ENCODE measurements at places on chromosomes 2 and 18.

DNA sequence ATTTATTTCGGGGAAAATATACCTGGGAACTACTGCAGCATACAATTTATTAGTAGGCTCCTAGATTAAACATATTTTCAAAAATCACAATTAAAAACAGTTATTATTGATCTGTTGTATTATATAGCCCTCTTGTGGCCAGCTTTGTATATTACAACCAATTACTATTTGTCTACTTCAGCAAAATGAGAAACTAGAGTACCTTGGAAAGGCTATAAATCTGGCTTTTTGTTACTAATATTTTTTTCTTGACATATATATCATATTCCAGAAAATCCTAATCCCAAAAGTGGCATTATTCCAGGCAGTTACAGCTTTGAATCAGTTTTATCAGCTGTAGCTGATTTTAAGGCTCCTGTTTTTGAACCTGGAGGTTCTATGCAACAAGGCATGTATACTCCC, 101.2 kb downstream of the UBR3 start:
- DNase-seq, result peak; percentile 16

DNA sequence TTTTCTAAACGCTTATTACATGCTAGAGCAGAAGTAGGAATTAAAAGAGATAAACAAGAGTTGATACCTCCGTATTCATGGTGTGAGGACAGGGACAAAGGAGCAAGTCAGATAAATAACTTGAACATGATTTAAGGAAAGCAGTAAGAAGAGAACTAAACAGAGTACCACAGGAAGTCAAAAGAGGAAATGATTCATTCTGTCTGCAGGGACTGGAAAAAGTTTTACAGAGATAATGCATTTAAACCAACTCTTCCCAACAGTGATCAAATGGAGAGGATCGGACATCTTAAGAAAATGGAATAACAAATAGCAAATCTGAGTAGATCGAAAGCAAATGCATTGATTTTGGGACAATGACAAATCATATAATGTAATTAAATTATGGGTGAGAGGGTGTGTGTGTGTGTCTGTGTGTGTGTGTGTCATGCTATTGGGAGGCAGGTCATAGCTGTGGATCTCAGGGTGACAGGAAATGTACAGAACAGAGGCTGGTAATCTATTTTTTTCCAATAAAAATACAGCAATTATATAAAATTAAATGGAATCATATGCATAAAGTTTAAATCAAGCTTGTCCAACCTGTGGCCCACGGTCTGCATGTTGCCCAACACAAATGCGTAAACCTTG, 113.4 kb downstream of the MC4R start:
- no peak for DNase-seq

DNA sequence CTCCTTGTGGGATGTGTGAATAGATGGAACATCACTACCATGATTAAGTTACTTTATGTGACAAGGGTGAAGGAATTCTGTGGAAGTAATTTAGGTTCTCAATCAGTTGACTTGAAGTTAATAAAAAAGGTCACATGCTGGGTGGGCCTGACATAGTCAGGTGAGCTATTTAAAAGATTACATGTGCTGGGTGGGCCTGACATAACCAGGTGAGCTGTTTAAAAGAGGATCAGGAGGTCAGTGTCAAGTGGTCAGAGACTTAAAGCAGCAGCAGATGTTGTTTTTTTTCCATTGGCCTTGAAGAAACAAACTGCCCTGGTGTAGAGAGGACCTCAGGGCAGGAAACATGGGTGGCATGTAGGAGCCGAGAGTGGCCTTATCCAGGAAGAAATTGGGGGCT, 3.3 kb downstream of the IL1R2 start:
- DNase-seq, result no peak

- no peak for DNase-seq
Observed at GRCh38 chr2:27255660-27256059, 7.2 kb downstream of the SLC30A3 start.

DNA sequence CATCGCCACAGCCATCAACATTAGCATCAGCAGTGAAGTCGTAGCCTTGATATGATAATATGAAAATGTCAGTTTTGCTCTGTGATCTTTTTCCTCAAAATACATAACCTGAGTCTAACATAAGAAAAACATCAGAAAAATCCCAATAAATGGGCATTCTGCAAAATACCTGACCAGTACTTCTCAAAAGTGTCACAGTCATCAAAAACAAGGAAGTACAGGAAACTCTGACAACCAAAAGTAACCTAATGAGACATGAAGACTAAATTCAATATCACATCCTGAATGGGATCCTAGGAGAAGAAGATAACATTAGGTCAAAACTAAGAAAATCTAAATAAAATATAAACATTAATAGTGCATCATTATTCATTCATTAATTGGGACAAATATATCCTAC, 1731.0 kb downstream of the SUCLG1 start:
- DNase-seq, result no peak

GRCh38 chr2:214808981-214809750, at the start of gene BARD1:
Gene BARD1 (minus strand): TSS chr2:214809683. CDS start chr2:214809569, 114 bp downstream.
- DNase-seq, result peak; percentile 52

DNA sequence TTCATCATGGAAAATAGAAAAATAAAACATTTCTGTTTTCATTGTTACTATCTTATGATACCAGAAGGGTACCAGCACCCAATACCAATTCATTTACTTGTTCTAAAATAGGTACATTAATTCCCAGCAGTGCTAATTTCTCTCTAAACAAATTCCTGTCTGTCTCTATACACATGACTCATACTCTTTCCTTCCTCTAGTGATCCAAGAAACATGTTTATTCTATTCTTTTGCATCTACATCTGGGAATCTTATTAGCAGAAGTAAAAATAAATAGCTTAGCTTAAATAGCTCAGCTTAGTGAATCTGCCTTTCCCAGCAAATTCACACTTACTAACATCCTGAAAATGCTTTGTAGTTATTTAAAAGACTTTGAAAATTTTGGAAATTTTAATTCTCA, 84.5 kb upstream of the MAPRE2 start:
- no peak for DNase-seq

DNA sequence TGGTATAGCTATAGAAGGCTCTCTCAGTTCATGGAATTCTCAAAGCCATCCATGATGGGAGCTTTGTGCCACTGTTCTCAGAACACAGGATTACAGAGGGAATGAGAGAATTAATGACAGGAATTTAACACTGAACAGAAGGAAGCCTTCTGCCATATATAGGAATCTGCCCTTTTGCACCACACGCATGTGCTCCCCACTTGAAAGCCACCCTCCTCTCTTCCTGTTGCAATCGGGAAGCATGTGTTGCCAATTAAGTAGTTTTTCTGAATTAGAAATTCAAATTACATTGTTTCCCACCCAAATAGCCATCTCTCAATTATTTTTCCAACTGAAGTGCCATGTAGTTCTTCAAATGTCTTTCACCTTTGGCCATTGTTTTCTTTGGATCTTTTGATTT, 71.3 kb downstream of the C1D start:
- no peak for DNase-seq

GRCh38 chr2:175872721-175873120, 129.3 kb downstream of the LNPK start:
- no peak for DNase-seq

- no peak for DNase-seq
Observed at GRCh38 chr2:43050866-43051265, 175.5 kb downstream of the ZFP36L2 start.

GRCh38 chr18:47420130-47420529, 168.7 kb upstream of the SKOR2 start:
- peak; percentile 35 for DNase-seq

DNA sequence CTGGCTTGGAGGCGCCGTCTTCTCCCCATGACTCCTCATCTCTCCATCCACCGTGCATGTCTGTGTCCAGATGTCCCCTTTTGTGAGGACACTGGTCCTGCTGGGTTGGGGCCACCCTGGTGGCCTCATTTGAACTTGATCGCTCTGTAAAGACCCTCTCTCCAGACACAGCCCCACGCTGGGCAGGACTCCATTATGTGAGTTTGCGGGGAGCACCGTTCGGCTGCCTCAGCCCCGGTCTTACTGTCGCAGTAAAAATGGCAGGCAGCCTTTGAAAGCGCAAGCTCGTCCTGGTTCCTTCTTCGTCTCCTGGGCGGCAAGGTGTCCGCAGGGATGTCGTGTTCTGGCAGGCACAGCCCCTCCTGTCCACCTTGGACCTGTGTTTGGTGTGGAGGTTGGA, 17.7 kb downstream of the NFATC1 start:
- DNase-seq, result no peak

- no peak for DNase-seq
Observed at GRCh38 chr18:73409242-73409641, 541.5 kb upstream of the NETO1 start.

GRCh38 chr18:61847164-61847791, 45.5 kb downstream of the RNF152 start:
- no peak for DNase-seq

DNA sequence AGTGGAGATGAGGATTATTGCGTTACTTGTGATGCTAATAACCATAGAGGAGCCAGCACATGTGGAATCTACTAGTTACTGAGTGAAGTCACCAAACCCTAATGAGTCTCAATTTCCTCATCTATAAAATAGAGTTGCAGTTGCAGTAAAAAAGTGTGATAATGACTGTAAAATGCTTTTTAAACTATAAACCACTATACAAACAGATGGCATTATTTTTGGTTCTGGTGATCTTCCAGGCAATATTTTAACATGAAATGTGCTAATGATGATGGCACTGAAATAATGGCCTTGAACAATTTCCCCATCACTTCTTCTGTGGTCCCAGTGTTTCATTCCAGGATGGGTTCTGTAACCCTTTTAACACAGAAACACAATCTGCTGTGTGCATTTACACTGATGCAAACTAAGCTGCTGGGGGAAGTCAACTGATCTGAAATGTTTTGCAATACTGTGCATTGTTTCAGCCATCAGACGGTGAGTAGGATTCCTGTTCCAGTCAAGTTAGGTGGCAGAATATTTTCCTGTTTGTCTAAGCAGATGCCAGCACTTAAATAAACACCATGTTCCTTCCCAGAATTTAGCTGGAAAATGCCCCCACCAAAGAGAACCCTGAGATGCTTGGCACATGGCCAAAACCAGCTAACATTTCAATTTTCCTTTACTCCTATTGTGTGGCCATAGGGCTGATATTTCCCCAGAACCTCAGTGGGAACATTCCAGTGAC, 52.6 kb downstream of the TACR1 start:
- DNase-seq, result no peak

- no peak for DNase-seq
Observed at GRCh38 chr2:30285758-30286157, 54.4 kb downstream of the LBH start.

- no peak for DNase-seq
Observed at GRCh38 chr2:225464346-225465025, 65.0 kb downstream of the NYAP2 start.

- peak; percentile 62 for DNase-seq
Observed at GRCh38 chr2:159616286-159616701, at the start of gene BAZ2B. Gene BAZ2B (minus strand): TSS chr2:159616548. CDS start chr2:159478719, 137,829 bp downstream.

GRCh38 chr2:31354837-31355236, 59.7 kb downstream of the XDH start:
- no peak for DNase-seq

GRCh38 chr2:198277181-198277580, 472.8 kb downstream of the PLCL1 start:
- DNase-seq, result no peak

GRCh38 chr2:132664096-132664495, 5.9 kb downstream of the LYPD1 start:
- no peak for DNase-seq

DNA sequence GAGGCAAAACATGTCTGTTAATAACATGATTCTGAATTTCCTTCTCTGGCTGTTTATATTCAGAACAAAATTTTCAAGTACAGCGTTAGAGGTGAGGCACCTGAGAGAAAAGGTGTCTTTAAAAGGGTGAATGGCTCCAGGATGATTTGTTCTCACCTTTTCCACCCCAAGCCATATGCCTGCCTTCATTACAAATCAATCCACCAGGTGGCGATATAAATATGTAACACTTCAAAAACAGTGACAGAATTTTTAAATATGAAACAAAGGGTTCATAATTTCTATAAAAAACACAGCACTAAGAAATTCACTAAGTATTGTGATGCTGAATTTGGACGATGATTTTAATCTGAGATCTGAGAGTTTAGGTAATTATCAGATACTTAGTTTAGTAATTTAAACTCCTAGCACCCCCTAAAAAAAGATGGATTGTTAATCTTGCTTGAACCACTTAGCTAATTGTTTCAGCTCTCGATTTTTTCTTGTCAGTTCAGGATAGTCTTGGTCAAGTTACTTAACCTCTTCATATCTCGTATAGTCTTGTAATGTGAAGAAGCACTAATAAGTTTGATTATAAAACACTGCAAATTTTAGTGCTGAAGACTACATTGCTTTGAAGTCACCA, 528.8 kb downstream of the CPS1 start:
- peak; percentile 11 for DNase-seq

DNA sequence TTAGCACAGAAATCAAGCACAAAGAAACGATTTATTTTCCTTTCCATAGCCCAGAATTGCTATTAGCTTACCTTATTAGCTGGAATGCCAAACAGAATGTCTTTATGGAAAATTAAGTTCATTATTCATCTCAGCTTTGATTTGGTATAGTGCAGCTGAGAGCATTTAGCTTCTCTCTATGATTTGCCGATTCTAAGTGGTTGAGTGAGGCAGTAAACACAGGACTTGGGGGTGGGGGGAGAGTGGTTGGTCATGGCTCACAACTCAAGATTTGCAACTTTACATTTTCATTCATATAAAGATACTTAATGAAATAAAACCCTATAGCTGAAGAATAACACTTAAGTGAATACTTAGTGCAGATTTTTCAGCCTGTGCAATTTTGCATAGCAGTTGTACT, 395.2 kb downstream of the TGIF1 start:
- no peak for DNase-seq

DNA sequence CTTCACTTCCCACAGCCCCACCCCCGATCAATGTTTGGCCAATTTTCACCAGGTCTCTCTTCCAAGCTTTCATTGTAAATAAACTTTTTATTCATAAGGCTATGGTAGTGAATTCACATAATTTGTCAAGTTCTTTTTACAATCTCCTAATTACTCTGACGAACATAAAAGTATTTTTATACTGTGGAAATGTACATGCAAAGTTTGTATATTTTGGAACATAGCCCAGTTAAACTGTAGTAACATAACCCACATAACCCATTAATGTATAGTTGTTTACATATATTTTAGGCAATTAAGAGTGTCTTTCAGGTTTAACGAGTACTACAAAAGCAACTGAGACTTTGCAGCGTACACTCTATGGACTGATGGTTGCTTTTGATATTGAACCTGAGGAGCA, 228.3 kb upstream of the ERBB4 start:
- DNase-seq, result no peak

DNA sequence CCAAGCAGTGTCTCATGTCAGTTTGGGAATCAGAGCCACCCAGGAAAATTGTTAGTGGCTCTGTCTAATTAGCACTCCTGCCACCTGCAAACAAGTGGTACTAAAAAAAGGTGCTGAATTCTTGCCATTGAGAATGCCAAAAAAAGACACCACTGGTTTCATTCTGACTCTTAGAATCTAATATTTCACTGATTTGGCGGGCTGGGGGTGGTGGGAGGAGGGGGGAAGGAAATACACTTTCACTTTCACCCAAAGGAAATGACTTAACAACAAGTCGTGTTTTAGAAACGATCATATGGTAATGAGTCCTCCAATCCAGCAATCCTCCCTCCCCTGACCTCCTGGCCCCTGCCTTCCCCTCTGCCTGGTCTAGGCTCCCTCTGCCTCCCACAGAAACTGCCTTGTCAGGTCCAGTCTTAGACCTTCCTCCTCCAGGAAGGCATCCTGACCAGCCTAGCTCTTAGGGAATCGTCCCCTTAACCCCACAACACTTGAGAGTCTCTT, 4.4 kb upstream of the KLHL29 start:
- DNase-seq, result peak; percentile 69

- no peak for DNase-seq
Observed at GRCh38 chr2:106537047-106537446, 49.9 kb downstream of the CD8B2 start.

GRCh38 chr2:146161256-146161882, 1641.5 kb upstream of the ZEB2 start:
- no peak for DNase-seq
